ENCODE measurements at places on chromosomes 3 and 15.

DNA sequence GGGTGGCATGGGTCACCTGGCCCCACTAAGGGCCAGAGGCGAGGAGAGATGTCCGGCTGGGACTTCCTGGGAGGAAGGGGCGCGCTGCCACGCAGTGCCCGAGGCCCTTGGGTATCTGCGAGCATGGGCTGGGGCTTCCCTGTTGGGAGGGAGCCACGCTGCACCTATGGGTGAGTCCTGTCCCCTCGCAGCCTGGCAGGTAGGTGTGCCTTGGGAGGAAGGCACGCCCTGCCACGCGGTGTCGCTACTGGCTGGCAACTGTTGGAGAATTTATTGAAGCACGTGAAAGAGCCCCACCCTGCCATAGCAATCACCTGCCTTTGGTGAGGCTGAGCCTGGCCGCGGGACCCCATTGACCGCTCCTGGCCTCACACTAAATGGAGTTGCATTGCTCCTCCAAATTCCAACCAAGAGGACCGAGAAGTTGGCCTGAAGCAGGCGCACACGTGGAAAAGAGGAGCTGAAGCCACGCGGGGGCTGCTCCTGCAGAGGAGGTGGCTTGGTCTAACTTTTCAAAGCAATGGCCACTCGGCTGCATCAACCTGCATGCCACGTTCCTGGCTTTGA lies 134.2 kb downstream of the TJP1 start:
- DNase-seq: no peak

GRCh38 chr3:104951426-104951825 lies 415.3 kb upstream of the ALCAM start:
- DNase-seq: no peak

- no peak for DNase-seq
These were observed 246.5 kb upstream of the PLSCR5 start for GRCh38 chr3:146851665-146852064.

DNA sequence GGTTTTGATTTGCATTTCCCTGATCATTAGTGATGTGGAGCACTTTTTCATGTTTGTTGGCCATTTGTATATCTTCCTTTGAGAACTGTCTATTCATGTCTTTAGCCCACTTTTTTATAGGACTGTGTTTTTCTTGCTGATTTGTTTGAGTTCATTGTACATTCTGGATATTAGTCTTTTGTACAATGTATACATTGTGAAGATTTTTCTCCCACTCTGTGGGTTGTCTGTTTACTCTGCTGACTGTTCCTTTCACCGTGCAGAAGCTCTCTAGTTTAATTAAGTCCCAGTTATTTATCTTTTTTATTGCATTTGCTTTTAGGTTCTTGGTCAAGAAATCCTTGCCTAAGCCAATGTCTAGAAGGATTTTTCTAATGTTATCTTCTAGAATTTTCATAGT lies 91.1 kb upstream of the ATP11B start:
- DNase-seq: no peak

GRCh38 chr3:180870008-180870699 lies 42.3 kb upstream of the FXR1 start:
- no peak for DNase-seq

GRCh38 chr15:33104212-33104611 lies 90.3 kb downstream of the FMN1 start:
- peak; percentile 79 for DNase-seq

DNA sequence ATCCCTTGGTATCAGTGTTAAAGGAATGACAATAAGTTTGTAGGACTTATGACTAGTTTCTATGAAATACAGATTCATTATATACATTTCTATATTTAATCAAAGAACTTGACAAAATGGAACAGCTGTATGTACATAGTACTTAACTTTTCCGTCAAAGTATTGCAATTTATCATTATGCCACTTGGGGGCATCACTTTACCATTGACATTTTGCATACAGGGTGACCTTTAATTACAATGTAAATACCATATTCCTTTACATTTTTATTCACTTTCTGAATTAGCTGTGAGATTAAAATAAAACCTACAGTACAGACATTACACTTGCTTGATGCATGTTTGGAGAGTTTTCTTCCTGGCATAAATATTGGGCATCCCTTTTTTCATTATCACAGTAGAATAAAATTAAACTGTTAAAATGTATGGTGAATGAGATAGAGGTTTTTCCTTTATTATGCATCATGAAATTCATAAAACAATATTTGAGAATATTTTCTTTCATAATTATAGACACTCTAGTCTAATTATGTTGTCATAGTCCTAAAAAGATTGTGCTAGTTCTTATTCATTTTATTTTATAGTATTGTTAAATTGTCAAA lies 6.9 kb downstream of the NEK11 start:
- DNase-seq: no peak

GRCh38 chr15:82739086-82739485 lies 29.4 kb upstream of the AP3B2 start:
- peak; percentile 70 for DNase-seq

- DNase-seq: no peak
These were observed 19.3 kb upstream of the NRROS start for GRCh38 chr3:196620161-196620604.

- DNase-seq: no peak
These were observed 62.9 kb downstream of the GPR176 start for GRCh38 chr15:39857132-39857531.

GRCh38 chr15:64915518-64916227 lies 4.0 kb downstream of the ANKDD1A start:
- DNase-seq: no peak

GRCh38 chr15:82851981-82852511 lies 42.6 kb downstream of the WHAMM start:
- DNase-seq: no peak

- peak; percentile 53 for DNase-seq
These were observed 1.0 kb downstream of the PDE12 start for GRCh38 chr3:57557085-57557537.

DNA sequence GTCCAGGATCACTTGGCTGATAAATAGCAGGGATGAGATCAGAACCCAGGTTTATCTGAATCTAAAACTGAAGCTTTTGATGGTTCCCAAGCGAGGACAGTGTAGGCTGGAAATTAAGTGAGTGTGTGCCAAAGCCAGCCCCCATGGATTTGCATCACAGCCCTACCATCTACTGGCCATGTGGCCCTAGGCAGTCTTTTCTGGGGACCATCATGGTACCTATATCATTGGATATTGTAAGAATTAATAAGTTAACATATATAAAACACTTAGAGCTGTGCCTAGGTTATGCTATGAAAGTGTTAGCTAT lies 32.8 kb upstream of the SSR3 start:
- no peak for DNase-seq

DNA sequence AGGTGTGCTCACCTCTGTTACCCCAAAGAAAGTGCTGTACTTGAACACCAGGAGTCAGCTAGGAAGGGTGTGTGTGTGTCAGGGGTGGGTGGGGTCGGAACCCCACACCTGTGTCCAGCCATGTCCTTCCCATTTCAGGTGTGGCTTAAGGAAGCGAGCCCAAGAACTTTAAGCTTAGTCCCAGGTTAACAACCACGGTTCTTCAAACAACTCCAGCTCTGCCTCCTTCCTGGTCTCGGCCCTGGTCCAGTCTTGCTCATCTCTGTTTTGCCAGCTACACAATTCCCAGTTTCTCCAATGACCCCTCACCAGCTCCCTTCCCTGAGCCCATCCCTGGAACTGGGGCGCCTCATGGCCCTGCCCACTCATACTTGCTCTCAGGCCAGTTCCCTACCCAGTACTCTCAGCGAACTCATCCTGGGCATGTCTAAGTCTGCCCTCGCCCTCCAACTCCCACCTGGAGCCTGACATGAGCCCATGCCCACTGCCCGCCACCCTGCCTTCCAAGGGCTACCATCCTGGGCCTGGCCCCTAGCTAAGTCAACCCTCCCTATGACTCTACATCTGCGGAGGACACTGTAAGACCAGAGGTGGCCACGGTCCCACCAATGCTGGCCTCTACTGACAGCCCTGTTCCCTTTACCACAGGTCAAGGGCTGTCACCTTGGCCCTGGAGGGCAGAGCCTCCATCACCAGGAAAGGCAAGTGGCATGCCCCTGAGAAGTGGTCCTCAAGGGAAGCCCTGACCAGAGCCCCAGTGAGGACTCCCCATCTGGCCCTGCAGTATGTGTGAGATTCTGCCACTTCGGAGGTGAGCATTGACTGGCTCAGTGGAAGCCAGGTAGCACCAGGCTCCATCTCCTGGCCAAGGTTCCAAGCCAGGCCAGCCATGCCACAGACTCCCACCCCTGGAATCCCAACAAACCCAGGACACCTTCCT lies 9.2 kb downstream of the POC1A start:
- DNase-seq: no peak

GRCh38 chr3:72892870-72893269 lies 5.0 kb downstream of the GXYLT2 start:
- no peak for DNase-seq

DNA sequence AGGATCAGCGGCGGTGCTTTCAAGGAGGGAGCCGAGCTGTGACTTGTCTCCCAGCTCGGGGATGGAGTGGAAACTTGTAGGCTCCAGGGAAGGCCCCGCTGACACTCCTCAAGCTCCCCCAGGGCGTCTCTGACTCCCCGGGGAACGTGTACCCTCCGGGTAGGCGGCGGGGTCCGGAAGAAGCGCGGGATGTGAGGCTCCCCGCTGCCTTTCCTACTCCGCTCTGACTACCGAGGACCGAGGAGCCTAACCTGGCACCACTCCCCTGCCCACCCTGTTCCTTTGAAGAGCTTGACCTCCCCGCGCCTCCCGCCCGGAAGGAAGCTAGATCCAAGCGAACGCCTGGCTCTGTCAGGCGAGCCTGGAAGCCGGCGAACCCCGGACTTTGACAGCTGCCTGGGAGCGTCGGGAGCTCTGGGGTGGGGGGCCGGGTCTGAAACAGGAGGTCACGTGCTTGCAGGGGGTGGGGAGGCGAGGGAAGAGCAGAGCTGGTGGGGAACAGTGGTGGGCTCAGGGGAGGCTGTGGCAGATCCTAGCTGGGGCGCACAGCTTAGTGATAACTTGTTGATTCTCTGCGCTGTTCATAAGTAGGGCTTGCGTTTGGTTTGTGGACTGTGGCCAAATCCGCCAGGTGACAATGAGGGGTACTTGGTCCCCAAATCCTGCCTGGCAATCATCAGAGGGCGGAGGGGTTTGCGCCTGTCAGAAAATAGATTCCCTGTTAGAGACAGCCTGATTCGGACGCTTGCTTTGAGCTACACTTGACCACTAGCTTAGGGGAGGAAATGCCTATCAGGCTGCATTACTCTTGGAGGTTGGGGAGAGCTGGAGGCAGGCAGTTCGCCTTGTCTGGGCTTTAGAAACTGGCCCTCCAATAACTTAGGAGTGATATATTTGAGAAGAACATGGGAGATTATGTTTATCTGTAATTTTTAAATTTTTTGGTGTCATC lies 1.2 kb downstream of the CLSTN2 start:
- peak; percentile 34 for DNase-seq

DNA sequence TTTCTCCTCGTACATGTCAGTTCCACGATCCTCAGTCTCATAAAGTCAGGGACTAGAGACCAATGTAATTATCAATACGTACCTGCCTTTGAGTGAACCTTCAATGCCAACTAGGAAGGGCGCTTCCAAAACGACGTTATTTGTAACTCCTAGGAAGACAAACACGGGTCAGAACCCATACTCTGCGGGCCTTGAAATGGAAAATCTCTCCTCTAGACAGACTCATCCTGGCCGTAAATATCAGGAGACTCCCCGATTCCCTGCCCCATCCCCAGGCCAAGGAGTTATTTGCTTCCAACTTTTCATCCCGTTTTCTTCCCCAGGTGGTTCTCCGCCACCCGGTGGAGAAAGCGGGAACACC lies 578 bp downstream of the OIP5 start:
- no peak for DNase-seq

DNA sequence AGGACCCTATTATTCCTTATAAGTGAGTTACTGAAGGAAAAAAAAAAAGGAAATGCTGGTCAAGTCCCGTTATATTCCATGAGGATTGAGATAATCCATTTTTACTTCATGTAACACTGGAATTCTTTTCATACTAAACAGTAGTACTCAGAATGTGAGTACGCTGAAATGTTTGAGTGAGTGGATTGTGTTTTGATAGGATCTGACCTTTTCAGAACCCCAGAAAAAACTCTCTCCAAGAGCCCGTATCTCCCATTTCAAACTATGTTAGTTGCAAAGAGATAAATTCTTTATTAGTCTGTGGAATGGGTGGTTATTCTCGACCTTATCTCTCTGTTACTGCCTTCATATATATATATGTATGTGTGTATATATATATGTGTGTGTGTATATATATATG lies 2.5 kb upstream of the LPP start:
- DNase-seq: no peak

DNA sequence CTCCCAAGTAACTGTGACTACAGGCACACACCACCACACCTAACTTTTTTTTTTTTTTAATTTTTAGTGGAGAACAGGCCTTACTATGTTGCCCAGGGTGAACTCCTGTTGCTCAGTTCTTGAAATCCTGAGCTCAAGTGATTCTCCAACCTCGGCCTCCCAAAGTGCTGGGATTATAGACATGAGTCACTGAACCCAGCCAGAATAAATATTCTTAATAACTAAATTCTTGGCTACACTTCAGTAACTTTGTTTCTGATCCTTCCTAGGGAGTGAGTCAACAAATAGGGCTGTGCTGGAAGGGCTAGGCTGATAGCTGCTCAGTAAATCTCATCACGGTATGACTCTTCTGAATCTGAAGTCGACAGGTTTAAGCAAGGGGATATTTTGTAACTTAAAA lies 56.6 kb downstream of the P3H2 start:
- DNase-seq: peak; percentile 91

DNA sequence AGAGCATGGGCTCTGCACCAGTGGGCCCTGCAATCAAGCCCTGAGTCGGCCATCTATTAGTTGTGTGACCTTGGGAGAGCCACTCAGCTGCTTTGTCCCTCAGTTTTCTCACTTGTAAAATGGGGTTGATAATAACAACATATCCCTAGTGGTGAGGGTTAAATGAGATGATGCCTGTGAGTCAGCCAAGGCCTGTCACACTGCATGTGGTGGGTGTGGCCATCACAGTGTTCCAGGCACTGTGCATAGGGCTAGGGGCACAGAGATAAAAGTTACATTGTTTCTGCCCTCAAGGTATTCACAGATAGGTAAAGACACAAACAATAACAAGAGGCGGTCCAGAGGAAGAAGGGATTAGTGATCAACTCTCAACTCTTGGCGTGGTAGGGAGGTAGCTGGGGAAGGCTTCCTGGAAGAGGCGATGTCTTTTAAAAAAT lies 19.5 kb downstream of the SMAD6 start:
- DNase-seq: peak; percentile 25

DNA sequence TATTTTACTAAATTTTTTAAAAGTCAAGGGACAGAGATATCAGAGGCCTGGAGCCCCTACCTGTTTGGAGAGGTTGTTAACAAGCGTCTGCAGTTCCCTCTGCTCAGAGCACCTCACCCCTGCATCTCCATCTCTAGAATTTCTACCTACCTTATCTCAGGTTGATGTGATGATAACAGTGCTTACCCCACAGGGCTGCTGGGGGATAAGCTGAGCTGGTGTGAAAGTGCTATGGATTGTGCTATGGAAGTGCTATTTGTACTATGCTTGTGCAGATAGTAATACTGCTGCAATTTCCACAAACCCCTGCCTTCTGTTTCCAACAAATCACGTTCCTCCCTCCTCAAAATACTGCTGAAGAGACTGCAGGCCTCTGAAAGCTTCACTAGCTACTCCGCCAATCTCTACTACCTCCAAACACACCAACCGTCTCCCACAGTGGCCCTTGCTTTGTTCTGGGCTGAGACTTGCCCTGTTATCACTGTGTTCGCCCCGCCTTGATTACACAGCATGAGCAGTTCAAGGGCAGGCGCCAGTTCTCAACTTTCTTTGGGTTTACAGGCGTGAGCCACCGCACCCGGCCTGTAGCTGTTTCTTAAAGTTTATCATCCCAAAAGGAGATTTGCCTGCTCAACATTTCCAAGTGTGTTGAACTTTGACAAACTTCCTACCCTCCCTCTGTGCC lies 28.4 kb upstream of the PARL start:
- DNase-seq: no peak

Data from foreskin keratinocyte (primary cell).